ENCODE measurements at places on chromosomes 4 and X. TPM values are rescaled to one million over a fixed set of nuclear protein-coding genes. Genes with fewer than 3 reads are reported as not detected.

Gene PNMA6F
- not detected for total RNA-seq

Gene IL3RA
- 6.7 TPM for total RNA-seq

Gene CCSER1
- 11.2 TPM for total RNA-seq

DNA sequence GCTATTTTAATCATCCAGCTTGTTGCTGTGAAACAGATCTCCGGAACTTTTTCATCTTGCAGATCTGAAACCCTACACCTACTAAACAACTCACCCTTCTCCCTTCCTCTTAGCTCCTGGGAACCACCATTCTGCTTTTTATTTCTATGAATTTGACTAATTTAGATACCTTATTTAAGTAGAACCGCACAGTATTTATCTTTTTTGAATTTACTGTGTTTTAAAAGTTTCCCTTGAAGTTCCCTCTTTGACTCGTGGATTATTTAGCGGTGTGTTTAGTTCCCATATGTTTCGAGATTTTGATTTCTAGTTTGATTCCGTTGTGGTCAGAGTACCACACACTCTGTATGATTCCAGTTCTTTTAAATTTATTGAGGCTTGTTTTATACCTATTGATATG is 44.6 kb downstream of the EIF2S3 start:
- no peaks in the 10 kb centered on the region for H3K27me3 ChIP-seq
- no peak overlapping the region for H3K4me3 ChIP-seq
- no peak for DNase-seq
- no peak overlapping the region for H3K27ac ChIP-seq
- no peaks in the 10 kb centered on the region for H3K36me3 ChIP-seq

DNA sequence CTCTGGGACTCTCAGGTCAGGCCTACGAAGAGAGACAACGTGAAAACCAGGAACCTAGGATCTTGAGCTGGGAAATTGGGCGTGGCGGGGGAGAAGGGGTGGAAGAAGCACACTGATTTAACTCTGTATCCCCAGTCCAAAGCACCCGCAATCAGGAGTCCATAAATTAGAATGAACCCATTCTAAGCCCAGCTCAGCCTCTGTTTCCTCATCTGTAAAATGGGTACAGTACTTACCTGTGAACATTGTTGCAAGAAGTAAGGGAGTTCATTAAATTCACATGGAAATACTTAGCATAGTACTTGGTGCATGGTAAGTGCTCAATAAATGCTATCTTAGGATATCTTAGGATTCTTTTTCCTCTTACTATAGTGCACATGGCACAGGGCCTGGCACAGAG is 326.7 kb downstream of the BCOR start:
- no peak overlapping the region for H3K27ac ChIP-seq
- H3K36me3 ChIP-seq: no peaks in the 10 kb centered on the region
- no peaks in the 10 kb centered on the region for H3K4me1 ChIP-seq
- no peak for DNase-seq
- H3K4me3 ChIP-seq: no peak overlapping the region
- H3K27me3 ChIP-seq: no peaks in the 10 kb centered on the region

DNA sequence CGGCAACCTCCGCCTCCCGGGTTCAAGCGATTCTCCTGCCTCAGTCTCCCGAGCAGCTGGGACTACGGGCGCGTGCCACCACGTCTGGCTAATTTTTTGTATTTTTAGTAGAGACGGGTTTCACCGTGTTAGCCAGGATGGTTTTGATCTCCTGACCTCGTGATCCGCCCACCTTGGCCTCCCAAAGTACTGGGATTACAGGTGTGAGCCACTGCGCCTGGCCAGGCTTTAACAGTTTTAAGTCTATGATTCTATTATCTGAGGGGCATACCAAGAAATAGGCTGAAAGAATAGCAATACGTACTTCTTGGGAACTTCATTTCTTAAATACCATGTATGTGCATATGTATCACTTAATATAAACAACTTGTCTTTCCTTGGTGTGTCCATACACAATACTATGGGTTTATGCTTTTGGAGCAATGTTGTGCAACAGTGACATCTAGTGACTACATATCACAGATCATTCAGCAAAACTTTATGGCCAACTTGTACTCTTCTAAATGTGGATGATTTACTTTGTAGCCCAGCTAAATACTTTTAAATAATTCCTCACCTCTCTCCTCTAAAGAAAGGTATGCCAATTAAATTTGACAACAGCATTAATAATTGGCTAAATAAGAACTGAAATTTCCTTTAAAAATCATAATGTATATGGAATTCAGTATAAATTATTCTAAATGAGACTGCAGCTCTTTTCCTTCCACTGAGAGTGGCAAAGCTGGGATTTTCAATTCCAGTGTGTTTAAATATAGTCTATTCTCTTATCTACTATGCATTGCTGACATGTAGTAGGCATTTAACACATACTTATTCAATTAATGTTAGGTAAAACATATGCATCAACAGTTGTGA is 10.4 kb downstream of the SLC9B1 start:
- peak; percentile 37 for DNase-seq
- no peak overlapping the region for H3K4me3 ChIP-seq
- H3K27ac ChIP-seq: no peak overlapping the region
- H3K4me1 ChIP-seq: peaks cover 4% of the 10 kb centered on the region
- H3K27me3 ChIP-seq: no peaks in the 10 kb centered on the region

DNA sequence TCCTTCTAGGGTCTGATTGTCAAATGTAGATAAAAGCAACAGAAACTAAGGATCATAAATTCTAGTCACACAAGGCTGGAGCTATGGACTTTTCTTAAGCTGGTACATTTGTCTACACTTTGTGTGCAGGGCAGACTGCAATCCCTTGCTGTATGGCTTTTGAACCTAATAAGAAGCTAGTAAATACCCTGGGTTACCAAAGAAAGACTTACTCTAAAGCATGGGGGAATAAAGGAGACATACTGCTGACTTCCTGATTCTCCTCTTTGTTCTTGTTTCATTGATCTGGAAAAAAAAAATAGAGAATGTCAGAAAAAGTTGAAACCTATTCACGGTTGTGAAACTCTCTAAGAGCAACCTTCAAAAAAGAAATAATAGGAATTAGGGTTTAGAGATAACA is 216.6 kb upstream of the TLL1 start:
- H3K4me1 ChIP-seq: no peaks in the 10 kb centered on the region
- H3K4me3 ChIP-seq: no peak overlapping the region
- no peaks in the 10 kb centered on the region for H3K36me3 ChIP-seq
- DNase-seq: no peak
- H3K27me3 ChIP-seq: no peaks in the 10 kb centered on the region

All from colonic mucosa (tissue), 4 donors.